ENCODE measurements at places on chromosomes 6 and 20. TPM values are rescaled to one million over a fixed set of nuclear protein-coding genes. Genes with fewer than 3 reads are reported as not detected.
A peak's percentile ranks its signal among the peaks of the same experiment; 100 is the strongest.

The RAET1L gene
- not detected for polyA plus RNA-seq

The ADTRP gene
- 0.38 TPM for polyA plus RNA-seq

The ZC2HC1B gene
- not detected for polyA plus RNA-seq

The FANCE gene
- polyA plus RNA-seq, result 11.5 TPM

The XKR7 gene
- polyA plus RNA-seq, result 9.0 TPM

The NRN1 gene
- 100 TPM for polyA plus RNA-seq

The SPINT3 gene
- polyA plus RNA-seq, result not detected

The SLCO4A1 gene
- polyA plus RNA-seq, result 12.1 TPM

The GPR6 gene
- 0.87 TPM for polyA plus RNA-seq

The SOX4 gene
- polyA plus RNA-seq, result 76.2 TPM

The CLIC5 gene
- polyA plus RNA-seq, result 10.1 TPM

The MOXD1 gene
- polyA plus RNA-seq, result 32.9 TPM

The PHF10 gene
- polyA plus RNA-seq, result 61.0 TPM

The C6orf132 gene
- polyA plus RNA-seq, result 0.19 TPM

DNA sequence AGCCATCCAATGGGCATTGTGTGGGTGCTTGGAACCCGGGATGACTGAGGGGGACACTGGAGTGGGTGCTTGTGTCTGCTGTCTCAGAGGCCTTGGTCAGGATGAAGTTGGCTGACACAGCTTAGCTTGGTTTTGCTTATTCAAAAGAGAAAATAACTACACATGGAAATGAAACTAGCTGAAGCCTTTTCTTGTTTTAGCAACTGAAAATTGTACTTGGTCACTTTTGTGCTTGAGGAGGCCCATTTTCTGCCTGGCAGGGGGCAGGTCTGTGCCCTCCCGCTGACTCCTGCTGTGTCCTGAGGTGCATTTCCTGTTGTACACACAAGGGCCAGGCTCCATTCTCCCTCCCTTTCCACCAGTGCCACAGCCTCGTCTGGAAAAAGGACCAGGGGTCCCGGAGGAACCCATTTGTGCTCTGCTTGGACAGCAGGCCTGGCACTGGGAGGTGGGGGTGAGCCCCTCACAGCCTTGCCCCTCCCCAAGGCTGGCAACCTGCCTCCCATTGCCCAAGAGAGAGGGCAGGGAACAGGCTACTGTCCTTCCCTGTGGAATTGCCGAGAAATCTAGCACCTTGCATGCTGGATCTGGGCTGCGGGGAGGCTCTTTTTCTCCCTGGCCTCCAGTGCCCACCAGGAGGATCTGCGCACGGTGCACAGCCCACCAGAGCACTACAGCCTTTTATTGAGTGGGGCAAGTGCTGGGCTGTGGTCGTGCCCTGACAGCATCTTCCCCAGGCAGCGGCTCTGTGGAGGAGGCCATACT is 49.4 kb downstream of the PYGB start:
- DNase-seq, result no peak

GRCh38 chr6:41546475-41546865 is 289 bp downstream of the FOXP4 start:
- DNase-seq, result no peak

GRCh38 chr6:167426084-167426483 is 101.2 kb downstream of the TTLL2 start:
- no peak for DNase-seq

DNA sequence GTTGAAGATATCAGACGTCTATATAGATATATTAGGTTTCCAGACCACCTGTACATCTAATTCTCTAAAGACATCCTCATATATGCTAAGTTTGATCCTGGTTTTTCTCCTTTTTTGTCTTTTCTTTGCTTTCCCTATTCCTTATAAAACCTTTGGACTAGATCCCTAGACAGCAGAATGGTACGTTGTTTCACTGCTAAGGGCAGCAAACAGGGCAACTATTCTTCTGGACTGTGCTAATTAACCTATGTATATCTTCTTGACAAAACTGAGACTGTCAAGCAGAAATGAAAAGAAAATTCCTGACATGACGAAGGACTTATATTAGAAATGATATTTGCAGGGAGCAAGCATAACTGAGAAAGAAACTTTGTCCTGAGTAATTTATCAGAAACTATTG is 19.1 kb downstream of the ME1 start:
- DNase-seq, result no peak

GRCh38 chr6:155690820-155691219 is 235.2 kb upstream of the NOX3 start:
- no peak for DNase-seq

- peak; percentile 37 for DNase-seq
These were observed 116.5 kb downstream of the DST start for GRCh38 chr6:56525974-56526789.

GRCh38 chr6:121201105-121201504 is 133.2 kb downstream of the TBC1D32 start:
- no peak for DNase-seq

DNA sequence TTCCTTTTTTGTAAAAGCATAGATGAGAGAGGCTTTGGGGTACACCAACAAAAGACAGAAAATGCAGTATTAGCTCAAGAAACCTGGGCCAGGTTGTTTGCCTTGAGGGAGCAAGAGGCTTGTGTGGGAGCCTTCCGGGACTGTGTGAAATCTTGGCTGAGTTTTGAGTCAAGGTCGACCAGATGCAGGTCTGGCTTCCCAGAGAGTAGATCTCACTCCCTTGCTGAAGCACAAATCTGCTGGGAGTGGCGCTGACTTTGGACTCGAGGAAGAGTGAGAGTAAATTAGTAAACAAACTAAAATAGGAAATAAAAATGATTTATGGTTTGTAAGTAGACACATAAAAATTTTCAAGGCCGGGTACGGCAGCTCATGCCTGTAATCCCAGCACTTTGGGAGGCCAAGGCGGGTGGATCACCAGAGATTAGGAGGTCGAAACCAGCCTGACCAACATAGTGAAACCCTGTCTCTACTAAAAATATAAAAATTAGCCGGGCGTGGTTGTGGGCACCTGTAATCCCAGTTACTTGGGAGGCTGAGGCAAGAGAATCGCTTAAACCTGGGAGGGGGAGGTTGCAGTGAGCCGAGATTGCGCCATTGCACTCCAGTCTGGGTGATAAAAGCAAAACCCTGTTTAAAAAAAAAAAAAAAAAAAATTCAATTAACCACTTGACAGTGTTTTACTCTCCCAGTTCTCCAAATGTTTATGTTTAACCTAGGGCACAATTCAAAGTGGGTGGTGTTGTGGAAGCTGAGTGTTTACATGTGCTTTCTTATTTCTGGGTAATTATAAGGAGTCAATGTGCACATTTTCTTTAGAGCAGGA is 27.7 kb upstream of the EDN1 start:
- no peak for DNase-seq

DNA sequence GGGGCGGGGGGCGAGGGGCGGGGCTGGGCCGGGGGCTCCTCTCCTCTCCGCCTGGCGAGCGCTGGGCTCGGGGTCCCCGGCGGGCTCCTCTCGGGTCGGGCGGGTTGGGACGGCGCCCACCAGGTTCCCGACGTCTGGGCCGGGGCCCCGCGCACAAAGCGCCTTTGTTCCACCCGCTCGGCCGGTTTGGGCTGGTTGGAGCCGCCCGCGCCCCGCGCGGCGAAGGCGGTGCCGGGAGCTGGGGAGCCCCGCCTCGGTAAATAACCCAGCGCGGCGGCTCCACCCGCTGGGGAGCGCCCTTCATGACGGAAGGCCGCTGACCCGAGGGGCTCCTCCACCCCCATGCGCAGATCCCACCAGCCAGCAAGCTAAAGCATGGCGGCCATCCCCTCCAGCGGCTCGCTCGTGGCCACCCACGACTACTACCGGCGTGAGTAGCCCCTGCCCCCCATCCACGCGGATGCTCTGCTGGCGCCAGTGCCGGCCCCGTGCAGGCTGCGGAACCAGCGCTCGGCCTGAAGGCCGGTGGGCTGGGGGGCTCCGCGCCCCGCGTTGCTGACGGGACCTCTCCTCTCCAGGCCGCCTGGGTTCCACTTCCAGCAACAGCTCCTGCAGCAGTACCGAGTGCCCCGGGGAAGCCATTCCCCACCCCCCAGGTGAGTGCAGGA is 503 bp downstream of the PPDPF start:
- no peak for DNase-seq

GRCh38 chr20:50378170-50379000 is 131.8 kb upstream of the PTPN1 start:
- DNase-seq, result no peak

- DNase-seq, result no peak
These were observed 362.1 kb downstream of the NRN1 start for GRCh38 chr6:5644523-5645185.

DNA sequence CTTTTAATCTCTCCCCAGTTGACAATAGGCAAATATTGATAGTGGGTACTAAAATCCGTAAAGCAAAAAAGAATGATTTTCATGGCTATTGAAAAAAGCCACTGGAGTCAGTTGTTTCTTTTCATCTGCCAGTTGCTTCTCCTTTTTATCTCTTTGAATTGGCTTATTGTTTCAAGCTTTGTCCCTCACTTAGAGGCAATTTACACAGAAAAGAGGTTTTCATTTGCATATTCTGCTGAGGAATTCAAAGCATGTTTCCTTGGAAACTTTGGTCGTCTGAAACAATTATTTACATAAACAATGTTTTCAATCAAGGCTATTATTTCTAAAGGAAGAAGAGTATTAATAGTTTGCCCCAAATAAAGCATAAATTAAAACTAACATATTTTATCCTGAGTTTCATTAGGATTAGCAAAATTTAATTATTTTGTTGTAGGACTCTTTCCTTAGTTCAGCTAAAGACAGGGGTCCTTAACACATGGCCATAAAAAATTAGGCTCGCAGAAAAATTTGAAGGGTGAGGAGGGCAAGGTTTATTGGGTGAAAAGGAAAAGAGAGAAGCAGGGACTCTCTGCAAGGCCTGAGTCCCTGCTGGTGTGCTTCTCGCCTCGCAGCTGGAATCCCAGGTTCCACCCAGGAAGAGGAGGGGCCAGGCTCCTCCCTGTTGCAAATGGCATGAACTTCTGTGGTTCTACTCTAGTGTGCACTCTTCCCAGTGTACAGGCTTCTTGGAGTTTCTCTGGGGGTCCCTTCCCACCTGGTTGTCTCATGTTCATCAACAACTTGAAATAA is 138.8 kb upstream of the LAMA2 start:
- no peak for DNase-seq

GRCh38 chr6:151075527-151075926 is 164.2 kb upstream of the AKAP12 start:
- no peak for DNase-seq

- no peak for DNase-seq
These were observed 134.1 kb downstream of the CCDC170 start for GRCh38 chr6:151627689-151628444.

DNA sequence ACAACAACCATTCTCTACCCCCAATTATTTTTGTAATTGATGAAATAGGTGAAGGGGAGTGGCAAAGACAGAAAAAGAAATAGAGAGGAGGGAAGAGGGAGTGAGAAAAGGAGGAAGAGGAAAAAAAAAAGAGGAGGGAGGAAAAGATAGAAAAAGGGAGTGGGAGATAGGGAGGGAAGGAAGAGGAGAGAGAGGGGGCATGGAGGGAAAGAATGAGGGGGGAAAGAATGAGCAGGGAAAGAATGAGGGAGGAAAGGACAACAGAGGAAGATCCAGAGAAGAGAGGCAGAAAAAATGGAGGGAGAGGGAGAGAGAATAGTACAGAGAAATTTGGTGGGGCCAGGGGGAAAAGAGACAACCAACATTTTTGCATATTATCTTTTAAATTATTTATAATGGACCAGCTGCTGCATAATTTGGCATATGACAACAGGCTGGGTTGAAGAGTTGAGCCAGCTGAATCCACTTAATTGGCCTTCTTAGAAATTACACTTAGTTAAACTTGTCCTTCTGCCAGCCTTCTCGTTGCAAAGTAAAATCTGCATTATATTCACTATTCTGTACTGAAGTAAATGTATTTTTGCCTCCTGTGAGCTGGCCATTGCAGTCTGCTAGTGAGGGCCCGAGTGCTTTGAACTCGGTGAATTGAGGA is 101.0 kb downstream of the ARHGAP18 start:
- no peak for DNase-seq

GRCh38 chr6:115717062-115717461 is 343.6 kb downstream of the FRK start:
- DNase-seq, result peak; percentile 21

GRCh38 chr6:32317541-32317940 is 54.2 kb downstream of the TSBP1 start:
- no peak for DNase-seq

GRCh38 chr6:85389151-85389797 is 60.6 kb upstream of the NT5E start:
- no peak for DNase-seq

GRCh38 chr6:27553123-27553904 is 80.4 kb upstream of the ZNF184 start:
- DNase-seq, result no peak

DNA sequence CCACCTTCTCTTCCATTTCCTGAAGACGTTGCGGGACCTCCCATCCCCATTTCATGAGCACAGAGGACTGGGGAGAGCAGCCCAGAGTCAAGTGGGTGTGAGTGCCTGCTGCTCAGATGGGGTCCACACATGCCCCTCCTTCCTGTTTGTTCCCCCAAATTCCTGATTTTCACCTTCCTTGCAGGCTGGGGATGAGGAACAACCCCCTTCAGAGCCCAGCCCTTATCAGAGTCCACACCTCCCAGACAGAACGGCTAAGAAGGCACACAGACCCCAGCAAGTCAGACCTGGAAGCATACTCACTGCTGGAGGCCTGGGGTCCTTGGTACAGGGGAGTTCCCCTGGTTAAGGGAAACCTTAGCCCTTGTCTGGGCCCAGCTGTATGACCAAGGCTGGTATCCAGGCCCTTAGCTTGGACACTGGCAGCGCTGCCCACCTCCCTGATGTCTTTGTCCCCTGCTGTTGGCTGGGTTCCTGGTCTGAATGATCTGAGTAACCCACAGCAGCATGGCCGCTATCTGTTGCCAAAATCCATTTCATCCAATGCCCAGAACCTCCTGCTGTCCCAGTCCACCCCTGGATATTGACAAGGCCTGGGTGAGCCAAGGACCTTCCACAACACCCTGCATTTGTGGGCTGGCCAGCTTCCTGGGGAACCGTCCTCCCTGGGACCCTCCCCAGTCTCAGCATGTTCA is 230.9 kb downstream of the SYNDIG1 start:
- no peak for DNase-seq

- no peak for DNase-seq
These were observed 318.5 kb upstream of the MAP3K7 start for GRCh38 chr6:90905351-90905750.

DNA sequence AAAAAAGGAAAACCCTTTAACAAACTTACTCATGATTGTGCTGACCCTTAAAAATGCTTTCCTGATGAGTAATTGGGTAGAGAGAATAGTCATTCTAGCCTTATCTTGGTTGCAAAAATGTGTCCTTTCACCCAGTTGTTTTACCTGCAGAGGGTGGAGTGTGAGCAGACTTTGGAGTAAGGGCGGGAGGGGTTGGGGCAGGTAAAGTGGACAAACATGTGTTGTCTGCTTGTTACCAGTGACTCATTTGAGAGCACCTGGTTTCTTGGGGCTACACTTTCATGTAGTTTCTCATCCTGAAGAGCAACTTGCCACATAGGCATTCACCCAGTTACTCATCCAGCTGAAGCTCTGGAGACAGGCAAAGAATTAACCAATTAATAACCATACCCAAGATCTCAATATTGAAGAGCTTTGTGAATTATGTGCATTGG is 121.1 kb downstream of the TNFRSF21 start:
- DNase-seq, result no peak
